ENCODE measurements at places on chromosomes 12 and 14. TPM values are rescaled to one million over a fixed set of nuclear protein-coding genes. Genes with fewer than 3 reads are reported as not detected.

KCNMB4 gene
- total RNA-seq: 6.0 TPM

ACSM4 gene
- not detected for total RNA-seq

TAS2R20 gene
- 1.9 TPM for total RNA-seq

OLR1 gene
- total RNA-seq: not detected

HSPB8 gene
- total RNA-seq: 10.6 TPM

SMIM41 gene
- total RNA-seq: 0.15 TPM

GPD1 gene
- total RNA-seq: 0.47 TPM

ASCL1 gene
- total RNA-seq: not detected

KCNH3 gene
- total RNA-seq: 0.23 TPM

MDP1 gene
- 18.3 TPM for total RNA-seq

MCRS1 gene
- total RNA-seq: 56.0 TPM

KLRG1 gene
- 0.15 TPM for total RNA-seq

OR4E2 gene
- not detected for total RNA-seq

SCNN1A gene
- 0.15 TPM for total RNA-seq

SIX6 gene
- not detected for total RNA-seq

PLD4 gene
- not detected for total RNA-seq

TAS2R9 gene
- not detected for total RNA-seq

NDUFB1 gene
- 194 TPM for total RNA-seq

GPR65 gene
- 0.15 TPM for total RNA-seq

NRXN3 gene
- total RNA-seq: 5.1 TPM

ARHGEF40 gene
- 26.4 TPM for total RNA-seq

SOX5 gene
- 0.15 TPM for total RNA-seq

SEL1L gene
- 181 TPM for total RNA-seq

RASAL1 gene
- not detected for total RNA-seq

EPYC gene
- not detected for total RNA-seq

AICDA gene
- total RNA-seq: 0.08 TPM

P2RX7 gene
- 5.4 TPM for total RNA-seq

FBXO34 gene
- total RNA-seq: 14.7 TPM

RTL1 gene
- total RNA-seq: not detected

ANG gene
- 8.0 TPM for total RNA-seq

ETFRF1 gene
- 12.5 TPM for total RNA-seq

SPRYD4 gene
- total RNA-seq: 1.2 TPM

CYP27B1 gene
- total RNA-seq: not detected

RFX4 gene
- not detected for total RNA-seq

AGAP2 gene
- total RNA-seq: 0.30 TPM

TMTC2 gene
- total RNA-seq: 8.0 TPM

LIN7A gene
- 1.5 TPM for total RNA-seq

RFLNA gene
- total RNA-seq: 6.8 TPM

TMEM106C gene
- 110 TPM for total RNA-seq

NANOG gene
- not detected for total RNA-seq

ZBTB1 gene
- 23.3 TPM for total RNA-seq

DDIT3 gene
- 89.6 TPM for total RNA-seq

CCDC197 gene
- not detected for total RNA-seq

IL22 gene
- not detected for total RNA-seq

RPL10L gene
- total RNA-seq: not detected

RNASE1 gene
- 0.75 TPM for total RNA-seq

KLRB1 gene
- not detected for total RNA-seq

TDRD9 gene
- 0.30 TPM for total RNA-seq

CTSG gene
- not detected for total RNA-seq

ANP32D gene
- total RNA-seq: not detected
